ENCODE measurements at places on chromosomes 5 and 9.

DNA sequence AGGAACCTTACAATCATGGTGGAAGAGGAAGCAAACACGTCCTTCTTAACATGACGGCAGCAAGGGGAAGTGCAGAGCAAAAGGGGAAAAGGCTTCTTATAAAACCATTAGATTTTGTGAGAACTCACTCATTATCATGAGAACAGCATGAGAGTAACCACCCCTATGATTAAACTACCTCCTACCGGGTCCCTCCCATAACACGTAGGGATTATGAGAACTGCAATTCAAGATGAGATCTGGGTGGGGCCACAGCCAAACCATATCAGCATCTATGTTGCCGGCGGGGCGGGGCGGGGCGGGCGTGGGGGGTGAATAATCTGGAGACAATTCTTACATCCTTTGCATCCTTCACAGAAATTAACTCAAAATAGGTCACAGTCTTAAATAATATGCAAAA lies 58.8 kb upstream of the GFPT2 start:
- ATAC-seq: no peak

GRCh38 chr5:109645707-109646192 lies 44.0 kb upstream of the MAN2A1 start:
- ATAC-seq: no peak

DNA sequence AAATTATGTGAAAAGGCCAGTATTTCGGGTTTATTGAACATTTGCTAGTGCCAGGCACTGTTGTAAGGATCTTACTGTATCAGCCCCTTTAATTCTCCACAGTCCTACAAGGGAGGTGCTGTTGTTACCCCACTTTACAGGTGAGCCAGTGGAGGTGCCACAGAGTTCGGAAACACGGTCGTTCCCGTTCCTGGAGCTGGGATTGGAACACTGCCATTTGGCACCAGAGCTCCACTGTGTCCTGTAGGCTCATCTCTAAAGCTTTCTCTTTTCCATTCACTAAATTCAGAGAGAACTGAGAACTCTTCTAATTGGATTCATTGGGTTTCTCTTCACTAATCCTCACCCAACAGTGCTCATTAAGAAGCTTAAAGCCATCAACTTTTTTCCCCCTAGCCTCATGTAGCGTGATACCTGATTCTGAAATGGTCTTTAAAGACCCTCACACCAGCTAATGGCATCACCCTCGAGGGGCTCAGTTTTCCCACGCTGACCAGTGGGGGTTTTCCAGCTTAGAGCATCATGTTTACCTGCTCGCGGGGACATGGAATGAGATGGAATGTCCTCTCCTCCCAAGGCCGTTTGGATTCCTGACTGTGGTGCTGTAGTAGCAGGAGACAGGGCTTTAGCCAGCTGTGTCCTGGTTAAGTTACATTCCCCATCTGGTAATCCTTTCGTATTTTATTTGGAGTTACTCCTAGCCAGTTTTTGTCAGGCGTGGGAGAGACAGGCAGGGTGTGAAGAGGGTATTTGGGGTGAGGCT lies 5.8 kb downstream of the ERGIC1 start:
- ATAC-seq: no peak

- ATAC-seq: no peak
Measured at GRCh38 chr5:78726571-78726970, 78.0 kb upstream of the LHFPL2 start.

DNA sequence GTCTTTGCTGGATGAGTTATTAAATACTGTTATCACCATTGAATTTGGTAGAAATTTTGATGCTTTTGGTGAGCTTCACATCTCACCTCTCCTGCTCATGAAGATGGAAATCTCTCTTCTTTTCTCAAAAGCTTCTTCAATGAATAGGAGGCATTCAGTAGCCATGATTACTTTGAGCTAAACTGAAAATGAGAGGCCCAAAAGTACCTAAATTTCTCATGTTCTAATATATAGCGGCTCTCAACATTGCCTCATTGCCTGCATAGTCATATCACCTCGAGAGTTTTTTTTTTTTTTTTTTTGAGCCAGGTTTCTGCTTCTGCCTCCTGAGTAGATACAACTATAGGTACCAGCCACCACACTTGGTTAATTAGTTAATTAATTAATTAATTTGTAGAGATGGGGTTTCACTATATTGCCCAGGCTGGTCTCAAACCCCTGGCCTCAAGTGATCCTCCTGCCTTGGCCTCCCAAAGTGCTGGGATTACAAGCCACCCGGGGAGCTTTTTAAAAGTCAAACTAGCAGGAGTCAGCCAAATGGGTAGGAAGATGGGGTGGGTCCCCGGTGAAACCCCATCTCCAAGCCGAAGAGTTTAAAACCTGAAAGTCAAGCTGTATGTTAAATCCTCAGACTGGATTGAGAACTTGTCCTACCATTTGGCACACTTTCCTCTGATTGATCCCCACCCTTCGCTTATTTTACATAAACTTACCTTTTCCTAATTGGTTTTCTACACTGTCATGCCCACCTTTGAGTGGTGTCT lies 169.0 kb downstream of the DOCK2 start:
- peak; percentile 72 for ATAC-seq

GRCh38 chr5:151082282-151082902 lies 1.6 kb upstream of the TNIP1 start:
- ATAC-seq: no peak
